Activated CD4-positive, alpha-beta T cell treated with anti-CD3 and anti-CD28 coated beads, Interleukin-2, amount 10 ng/mL, durations not matched to agents 24 days and 14 days (primary cell): ENCODE measurements at places on chromosomes 4 and X.

DNA sequence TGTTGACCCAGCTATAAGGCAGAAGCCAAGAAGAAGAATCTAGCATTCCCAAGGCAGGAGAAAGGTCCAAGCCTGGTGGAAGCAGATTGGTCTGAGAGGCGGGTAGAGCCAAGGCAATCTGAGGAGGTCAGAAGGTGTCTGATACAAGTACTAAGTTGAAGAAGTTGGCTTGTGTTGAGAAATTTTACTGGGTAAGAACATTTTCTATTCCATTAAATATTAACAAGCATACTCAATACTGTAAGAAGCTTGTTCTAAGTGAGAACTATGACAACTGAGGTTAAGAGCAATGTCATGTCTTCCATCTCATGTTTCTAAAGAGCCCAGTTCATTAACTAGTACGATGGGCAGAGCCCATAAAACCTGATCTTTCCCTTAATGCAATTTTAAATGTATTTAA lies 75.0 kb downstream of the FAM13A start:
- DNase-seq, result no peak

DNA sequence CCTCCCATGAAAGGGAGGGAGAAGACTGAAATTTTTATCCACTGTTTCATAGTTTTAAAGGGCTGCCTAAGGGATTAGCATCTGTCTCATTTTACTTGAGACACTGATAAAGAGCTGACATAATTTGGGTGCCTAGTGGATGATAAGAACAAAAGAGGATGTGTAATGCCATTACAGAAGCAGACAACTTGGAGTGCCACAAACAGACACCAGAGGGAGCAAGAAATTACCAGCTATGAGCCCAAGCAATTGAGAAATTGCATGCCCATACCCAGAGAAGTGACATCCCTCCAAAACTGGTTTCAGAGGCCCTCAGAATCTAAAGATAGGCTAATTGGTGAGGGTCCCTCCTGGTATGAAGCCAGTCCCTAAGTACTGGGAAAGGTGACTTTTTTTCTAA lies 38.5 kb upstream of the POU3F4 start:
- peak; percentile 57 for DNase-seq

DNA sequence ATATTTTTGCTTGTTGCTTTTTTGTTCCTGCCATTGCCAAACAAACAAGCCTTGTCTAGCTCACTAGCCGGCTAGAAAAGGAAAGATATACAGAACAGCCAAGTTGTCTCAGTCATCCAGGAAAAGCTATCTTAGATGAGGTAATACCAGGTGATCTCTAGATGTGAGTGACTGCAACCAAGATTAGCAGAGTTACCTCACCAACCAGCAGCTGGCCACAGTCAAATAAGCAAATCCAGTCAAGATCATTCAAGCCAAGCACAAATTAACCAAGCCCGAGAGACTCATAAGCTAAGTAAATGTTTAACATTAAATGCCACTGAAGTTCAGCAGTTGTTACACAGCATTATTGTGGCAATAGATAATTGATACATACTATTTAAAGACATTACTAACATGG lies 108.6 kb downstream of the CENPC start:
- no peak for DNase-seq

GRCh38 chr4:168527560-168527959 lies 30.7 kb downstream of the PALLD start:
- no peak for DNase-seq

DNA sequence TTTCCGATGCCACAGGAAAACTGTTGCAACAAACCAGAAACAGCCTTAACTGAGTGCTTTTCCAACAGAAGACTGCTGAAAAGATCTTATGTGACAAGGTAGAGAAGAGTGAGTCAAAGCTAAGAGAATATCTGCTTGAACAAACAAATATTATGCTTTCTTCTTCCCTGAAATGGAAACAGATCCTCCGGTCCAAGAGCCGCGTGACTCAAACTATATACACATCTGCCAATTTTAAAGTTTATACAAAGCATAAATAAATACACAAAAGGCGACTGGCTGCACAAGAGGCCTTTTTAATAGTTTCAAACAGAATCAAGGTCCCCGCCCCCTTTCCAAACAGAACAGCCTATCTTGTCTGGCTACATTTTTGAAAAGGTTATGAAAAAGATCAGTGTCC lies 329.7 kb upstream of the F9 start:
- no peak for DNase-seq

DNA sequence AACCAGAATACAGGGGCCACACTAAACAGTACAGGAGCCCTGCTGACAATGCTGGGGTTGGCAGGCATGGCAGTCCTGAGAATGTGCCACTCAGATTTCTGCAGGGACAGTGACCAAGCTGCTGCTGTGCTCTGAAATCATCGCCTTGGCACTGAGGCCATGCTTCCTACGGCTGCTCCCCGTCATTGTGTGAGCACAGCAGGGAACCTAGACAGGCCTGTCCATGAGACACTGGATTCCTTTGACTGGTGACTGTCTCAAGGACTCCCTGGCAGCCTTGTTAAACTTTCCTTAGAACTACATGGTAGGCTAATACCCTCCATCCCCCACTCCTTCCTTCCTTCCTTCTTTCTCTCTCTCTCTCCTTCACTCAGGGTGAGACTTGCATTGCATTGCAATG lies 111.4 kb downstream of the LUZP4 start:
- DNase-seq, result no peak

GRCh38 chrX:132668178-132668577 lies 179.3 kb upstream of the MBNL3 start:
- DNase-seq, result no peak

DNA sequence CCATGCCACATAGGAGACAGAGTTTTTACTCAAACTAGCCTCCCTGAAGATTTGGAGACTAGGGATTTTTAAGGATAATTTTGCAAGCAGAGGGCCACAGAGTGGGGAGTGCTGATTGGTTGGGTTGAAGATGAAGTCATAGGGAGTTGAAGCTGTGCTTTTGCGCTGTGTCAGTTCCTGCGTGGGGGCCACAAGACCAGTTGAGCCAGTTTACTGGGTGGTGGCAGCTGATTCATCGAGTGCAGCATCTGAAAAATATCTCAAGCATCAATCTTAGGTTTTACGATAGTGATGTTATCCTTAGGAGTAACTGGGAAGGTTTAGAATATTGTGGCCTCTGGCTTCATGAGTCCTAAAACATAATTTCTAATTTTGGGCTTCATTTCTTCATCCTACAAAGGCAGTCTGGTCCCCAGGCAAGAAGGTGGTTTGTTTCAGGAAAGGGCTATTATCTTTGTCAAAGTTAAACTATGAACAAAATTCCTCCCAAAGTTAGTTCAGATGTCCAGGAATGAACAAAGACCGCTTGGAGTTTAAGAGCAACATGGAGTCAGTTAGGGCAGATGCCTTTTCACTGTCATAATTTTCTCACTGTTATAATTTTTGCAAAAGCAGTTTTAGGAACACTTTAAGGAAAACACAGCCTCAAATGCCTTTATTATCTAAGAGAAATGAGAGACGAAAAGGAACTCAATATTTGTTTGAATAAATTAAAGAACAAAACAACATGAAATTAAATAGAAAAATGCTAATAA lies 960.8 kb upstream of the PRKX start:
- DNase-seq, result no peak

- peak; percentile 81 for DNase-seq
These were observed 280.3 kb downstream of the INPP4B start for GRCh38 chr4:142565771-142566170.

- no peak for DNase-seq
These were observed 17.9 kb upstream of the GASK1B start for GRCh38 chr4:158190718-158191117.

DNA sequence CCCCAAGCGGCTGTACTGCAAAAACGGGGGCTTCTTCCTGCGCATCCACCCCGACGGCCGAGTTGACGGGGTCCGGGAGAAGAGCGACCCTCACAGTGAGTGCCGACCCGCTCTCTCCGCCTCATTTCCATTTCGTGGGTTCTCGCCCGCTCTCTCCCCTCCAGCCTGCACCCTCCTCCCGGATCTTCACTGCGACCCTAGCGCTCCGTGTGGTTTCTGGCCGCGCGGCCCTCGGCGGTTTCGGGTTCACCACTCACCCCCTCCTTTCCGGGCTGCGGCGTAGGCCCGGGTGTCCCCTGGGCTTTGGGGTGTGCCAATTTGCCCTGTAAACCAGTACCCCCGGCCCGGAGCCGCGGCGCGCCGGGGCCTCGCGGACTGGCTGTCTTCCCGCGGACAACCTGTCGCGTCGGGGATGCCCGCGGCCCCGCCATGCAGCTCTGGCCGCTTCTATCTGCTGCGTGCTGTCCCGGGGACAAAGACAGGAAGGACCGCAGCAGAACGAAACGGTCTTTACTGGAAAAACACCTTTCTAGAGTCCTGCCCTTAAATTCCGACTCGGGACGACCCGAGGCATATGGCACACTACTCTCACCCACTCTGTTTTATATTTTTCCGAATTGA lies 737 bp downstream of the FGF2 start:
- peak; percentile 81 for DNase-seq

- DNase-seq, result no peak
These were observed 453.3 kb upstream of the INTU start for GRCh38 chr4:127179256-127180087.

- DNase-seq, result no peak
These were observed 192.8 kb downstream of the BCOR start for GRCh38 chrX:39904816-39905537.

- DNase-seq, result no peak
These were observed 595.3 kb downstream of the BCOR start for GRCh38 chrX:39502486-39502885.

GRCh38 chr4:29009908-29010307 lies 1710.3 kb upstream of the PCDH7 start:
- DNase-seq, result no peak

GRCh38 chr4:74475091-74475800 lies 30.3 kb downstream of the AREG start:
- DNase-seq, result no peak

DNA sequence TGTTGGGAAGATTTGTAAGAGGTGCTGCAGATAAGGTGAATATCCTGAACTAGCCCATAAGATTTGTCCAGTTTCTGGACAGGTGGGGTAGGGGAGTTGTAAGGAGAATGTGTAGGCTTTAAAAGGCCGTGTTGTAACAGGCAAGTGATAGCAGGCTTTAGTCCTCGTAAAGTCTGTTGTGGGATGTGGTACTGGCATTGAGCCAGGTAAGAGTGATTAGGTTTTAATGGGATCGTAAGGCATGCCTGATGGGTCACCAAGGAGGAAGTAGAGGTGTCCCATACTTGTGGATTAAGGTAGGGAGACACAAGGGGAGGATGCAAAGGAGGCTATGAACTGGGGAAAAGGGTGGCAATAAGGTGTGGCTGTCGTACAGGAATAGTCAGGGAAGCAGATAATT lies 256.9 kb upstream of the DKK2 start:
- DNase-seq, result no peak

DNA sequence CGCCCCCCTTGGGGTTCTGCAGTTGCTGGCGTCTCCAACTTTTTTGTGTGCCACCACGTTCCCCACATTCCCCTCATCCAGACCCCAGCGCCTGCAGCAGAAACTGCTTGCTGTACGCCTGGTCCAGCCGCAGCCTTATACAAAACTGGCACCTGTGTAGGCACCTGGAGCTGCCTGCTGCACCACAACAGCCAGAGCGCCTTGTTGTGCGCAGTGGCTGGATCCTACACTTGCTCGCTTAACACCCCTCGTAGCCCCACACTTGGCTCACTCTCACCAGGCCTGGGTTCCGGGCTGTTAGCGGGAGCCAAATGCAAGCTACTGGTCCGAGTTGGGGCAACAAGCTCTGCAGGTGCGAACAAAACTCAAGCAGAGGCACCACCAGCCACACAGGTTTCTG lies 136.8 kb downstream of the TECRL start:
- no peak for DNase-seq

GRCh38 chr4:141473952-141474351 lies 162.4 kb upstream of the IL15 start:
- no peak for DNase-seq

- DNase-seq, result peak; percentile 64
These were observed 714.2 kb downstream of the RPA4 start for GRCh38 chrX:97597954-97598353.

DNA sequence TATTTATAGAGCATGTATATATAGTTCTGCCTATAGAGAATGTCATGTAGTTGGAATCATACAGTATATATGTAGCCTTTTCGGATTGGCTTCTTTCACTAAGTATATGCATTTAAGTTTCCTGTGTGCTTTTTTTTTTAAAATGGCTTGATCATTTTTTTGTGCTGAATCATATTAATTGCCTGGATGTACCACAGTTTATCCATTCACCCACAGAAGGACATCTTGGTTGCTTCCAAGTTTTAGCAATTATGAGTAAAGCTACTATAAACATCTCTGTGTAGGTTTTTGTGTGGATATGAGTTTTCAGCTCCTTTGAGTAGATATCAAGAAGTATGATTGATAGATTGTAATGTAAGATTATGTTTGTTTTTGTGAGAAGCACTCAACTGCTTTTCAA lies 23.8 kb downstream of the PTTG2 start:
- DNase-seq, result no peak

- DNase-seq, result peak; percentile 23
These were observed 388.0 kb downstream of the GPM6A start for GRCh38 chr4:175424111-175424510.

DNA sequence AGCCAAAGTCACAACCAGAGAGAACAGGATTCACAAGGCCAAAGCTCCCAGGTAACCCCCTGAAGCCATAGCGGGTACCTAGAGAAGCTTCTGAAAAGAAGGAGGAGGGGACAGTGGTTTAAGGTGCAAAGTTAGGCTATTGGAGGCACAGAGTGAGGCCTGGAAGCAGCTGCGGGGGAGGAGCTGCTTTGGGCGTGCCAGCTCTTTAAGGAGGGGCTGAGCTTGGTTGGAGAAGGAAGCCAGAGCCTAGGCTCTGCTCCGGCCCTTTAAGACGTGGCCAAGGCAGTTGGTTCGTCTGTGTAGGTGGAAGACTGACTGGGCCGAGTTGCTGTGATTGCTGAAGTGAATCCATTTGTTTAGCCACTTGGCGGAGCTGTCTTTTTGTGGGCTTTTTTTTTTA lies 1.5 kb downstream of the KLF8 start:
- DNase-seq, result peak; percentile 78

DNA sequence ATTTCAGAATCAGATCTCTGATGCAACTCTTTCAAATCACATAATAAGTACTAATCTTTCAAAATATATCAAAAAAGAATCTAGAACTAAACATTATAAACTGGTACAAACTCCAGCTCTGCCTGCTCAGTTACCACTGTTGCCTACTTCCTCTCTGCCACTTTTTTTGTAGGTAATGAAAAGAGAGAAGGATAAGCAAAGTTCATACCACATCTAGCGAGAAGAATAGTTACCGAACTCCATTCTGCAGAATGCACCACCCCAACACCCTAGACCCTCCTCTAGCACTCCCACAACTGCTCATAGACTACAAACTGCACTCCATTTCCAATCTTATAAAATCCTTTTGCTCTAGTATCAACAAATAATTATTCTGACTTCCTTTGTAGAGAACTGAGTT lies 19.7 kb upstream of the LRBA start:
- DNase-seq, result no peak

DNA sequence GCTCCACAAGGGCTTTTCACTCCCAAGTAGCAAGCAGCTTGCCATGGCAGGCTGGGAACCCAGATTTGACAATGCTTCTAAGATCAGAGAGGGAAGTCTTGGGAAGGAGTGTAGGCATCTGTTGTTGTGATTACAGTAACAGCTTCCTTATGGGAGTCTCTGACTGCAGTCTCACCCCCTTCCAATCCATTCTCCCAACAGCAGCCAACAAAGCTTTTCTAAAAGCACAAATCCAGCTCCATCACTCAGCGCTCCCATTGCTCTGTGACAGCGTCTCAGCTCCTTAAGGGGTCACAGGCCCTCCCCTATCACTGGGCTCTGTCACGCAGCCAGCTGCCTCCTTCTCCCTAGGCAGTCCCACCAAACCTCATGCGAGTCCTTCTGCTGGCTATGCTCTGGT lies 7.1 kb downstream of the IGFBP7 start:
- no peak for DNase-seq

- DNase-seq, result no peak
These were observed 147.8 kb downstream of the ARHGAP10 start for GRCh38 chr4:147879676-147880075.
